ENCODE measurements at places on chromosomes 12 and 14.

GRCh38 chr14:106843386-106843785, 1317.0 kb downstream of the TMEM121 start:
- no peak for DNase-seq

GRCh38 chr14:69999261-69999674, 120.1 kb downstream of the SMOC1 start:
- DNase-seq: no peak

- no peak for DNase-seq
Observed at GRCh38 chr12:52015532-52016041, 8.8 kb downstream of the TAMALIN start.

DNA sequence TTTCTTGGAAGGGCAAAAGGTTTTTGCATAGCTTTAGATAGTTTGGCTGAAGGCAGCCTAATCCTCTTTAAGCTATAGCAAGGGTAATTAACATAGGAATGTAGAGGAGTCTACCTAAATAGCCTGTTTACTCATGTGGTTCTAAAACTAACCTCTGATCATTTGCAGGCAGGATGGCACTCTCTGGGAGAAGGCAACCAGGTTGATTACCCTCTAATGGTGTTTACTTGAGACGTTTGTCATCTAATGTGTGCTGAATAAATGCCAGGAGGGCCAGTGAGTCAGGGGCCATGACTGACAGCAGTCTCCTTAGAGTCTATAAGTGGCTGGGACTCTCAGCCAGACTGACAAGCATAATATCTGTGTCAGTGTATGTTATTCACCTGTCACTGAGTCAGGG, 286.4 kb downstream of the PCNX1 start:
- DNase-seq: no peak

DNA sequence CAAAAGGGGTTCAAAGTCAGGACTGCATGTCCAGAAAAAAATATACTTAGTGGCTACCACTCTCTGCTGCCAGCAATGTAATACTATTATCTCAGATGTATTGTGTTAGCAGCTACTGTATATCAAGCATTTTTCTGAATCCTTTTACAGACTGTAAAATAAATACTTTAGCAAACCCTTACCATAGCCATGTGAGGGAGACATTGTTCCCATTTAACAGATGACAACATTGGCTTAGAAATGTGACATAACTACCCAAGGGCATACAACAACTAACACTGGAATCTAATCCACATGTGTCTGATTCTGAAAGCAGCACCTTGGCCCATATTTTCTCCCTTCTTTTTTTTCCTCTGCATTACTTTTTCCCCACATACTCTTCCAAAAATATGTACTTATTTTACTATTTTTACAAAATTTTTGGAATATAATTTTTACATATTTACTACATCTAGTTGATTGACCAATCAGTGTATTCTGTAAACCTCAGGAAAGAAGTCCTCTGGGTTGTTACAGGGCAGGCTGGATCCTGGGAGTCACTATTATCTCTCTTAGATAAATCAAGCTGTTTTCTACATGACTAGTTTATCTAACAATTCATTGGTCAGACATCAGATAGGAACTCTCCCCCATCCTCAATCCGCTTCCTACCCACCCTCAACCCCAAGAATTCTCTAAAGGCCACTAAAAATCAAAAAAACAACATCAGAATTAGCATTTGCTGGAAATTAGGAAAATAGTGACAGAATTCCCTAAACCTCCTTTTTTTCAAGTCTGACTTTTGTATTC, 154.1 kb downstream of the BTG1 start:
- no peak for DNase-seq

DNA sequence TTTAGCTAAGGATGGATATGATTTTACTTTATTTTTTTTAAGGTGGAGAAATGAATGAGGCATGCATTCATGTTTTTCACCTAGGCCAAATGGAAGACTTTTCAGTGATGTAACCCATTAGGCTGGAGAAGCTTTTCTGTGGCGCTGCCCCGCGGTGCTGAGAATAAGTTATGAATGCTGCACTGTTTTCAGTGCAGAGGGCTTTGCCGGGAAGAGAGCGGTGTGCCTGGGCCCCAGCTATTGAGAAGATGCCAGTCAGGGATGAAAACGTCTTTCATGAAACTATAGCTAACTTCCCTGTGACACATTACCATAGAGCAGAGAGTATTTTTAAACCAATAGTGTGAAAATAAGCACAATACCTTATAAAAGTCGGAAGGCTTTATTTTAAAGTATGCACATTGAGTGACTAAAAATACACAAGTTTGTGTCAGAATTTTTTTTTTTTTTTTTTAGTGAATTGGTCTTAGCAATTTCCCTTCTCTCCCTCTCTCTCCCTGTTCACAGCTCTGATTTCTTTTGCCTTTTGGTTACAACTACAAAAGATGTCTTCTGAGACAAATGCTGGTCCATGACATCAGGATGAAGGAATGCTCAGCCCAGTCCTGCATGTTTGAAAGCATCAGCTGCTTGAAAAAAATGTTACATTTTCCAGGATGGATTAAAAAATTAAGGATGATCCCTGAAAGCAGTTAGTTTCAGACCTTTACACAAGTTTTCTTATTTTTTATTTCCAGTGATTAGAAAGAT, 48.3 kb downstream of the NPAS3 start:
- DNase-seq: no peak

- no peak for DNase-seq
Observed at GRCh38 chr12:91778091-91778832, 367.4 kb downstream of the BTG1 start.

DNA sequence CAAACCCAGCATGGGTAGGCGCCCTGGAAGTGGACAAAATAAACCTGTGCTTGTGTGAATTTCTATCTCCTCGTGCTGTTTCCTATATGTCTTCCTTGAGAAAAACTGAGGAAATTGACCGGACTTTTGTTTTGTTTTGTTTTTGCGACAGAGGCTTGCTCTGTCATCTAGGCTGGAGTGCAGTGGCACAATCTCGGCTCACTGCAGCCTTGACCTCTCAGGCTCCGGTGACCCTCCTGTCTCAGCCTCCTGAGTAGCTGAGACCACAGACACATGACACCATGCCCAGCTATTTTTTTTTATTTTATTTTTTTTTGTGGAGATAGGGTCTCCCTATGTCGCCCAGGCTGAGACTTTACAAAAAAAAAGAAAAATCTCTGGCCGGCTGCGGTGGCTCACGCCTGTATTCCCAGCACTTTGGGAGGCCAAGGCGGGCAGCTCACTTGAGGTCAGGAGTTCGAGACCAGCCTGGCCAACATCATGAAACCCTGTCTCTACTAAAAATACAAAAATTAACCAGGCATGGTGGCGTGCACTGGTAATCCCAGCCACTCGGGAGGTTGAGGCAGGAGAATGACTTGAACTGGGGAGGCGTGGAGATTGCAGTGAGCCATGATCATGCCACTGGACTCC, 22.5 kb upstream of the MIA2 start:
- no peak for DNase-seq

DNA sequence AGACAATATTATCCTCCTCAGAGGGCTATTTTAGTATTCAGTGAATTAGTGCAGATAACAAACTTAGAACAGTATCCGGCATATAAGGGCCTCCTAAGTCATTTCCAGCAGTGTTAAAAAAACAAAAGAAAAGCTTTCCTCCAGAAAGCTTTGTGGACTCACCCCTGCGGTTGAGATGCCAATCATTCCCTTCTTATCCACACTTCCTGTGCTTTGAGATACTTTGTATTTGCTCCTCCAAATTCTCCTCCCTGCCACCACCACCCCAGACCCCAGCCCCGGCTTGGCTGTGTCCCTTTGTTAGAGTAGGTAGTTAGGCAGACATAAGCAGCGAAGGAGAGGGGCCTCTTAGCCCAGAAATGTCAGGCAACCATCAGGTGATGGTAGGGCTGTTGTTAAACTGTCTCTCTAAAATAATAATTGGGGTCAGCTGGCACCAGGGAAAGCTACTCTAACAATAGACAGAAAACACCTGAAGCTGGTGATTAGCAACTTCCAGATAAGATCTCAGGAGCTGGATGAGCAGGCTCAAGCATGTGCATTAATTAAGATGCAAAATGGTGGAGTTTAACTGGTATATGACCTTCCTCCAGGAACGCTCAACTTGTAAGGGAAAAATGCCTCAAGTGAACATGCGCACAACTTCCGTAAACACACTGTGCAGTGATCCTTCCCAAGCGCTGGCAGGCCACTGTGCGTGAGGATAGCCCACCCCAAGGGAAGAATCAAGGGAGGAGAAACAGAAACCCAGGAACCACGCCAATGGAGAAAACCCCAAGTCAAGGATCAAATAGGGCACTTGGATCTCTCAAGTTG, 152.1 kb upstream of the EEA1 start:
- DNase-seq: no peak

Data from NCI-H187 (cell line).